ENCODE measurements at places on chromosomes 16 and 17. TPM values are rescaled to one million over a fixed set of nuclear protein-coding genes. Genes with fewer than 3 reads are reported as not detected.

CHMP6 gene
- polyA plus RNA-seq, result 43.1 TPM

ZFP1 gene
- 29.5 TPM for polyA plus RNA-seq

NOTUM gene
- 1.4 TPM for polyA plus RNA-seq

CES4A gene
- polyA plus RNA-seq, result 48.6 TPM

KRTAP9-6 gene
- not detected for polyA plus RNA-seq

GPR179 gene
- 6.3 TPM for polyA plus RNA-seq

CYTH1 gene
- 50.4 TPM for polyA plus RNA-seq

NPTX1 gene
- polyA plus RNA-seq, result 20.5 TPM

IQCK gene
- polyA plus RNA-seq, result 20.8 TPM

TMEM98 gene
- polyA plus RNA-seq, result 83.9 TPM

VMO1 gene
- 2.0 TPM for polyA plus RNA-seq

C16orf74 gene
- 4.8 TPM for polyA plus RNA-seq

DNA sequence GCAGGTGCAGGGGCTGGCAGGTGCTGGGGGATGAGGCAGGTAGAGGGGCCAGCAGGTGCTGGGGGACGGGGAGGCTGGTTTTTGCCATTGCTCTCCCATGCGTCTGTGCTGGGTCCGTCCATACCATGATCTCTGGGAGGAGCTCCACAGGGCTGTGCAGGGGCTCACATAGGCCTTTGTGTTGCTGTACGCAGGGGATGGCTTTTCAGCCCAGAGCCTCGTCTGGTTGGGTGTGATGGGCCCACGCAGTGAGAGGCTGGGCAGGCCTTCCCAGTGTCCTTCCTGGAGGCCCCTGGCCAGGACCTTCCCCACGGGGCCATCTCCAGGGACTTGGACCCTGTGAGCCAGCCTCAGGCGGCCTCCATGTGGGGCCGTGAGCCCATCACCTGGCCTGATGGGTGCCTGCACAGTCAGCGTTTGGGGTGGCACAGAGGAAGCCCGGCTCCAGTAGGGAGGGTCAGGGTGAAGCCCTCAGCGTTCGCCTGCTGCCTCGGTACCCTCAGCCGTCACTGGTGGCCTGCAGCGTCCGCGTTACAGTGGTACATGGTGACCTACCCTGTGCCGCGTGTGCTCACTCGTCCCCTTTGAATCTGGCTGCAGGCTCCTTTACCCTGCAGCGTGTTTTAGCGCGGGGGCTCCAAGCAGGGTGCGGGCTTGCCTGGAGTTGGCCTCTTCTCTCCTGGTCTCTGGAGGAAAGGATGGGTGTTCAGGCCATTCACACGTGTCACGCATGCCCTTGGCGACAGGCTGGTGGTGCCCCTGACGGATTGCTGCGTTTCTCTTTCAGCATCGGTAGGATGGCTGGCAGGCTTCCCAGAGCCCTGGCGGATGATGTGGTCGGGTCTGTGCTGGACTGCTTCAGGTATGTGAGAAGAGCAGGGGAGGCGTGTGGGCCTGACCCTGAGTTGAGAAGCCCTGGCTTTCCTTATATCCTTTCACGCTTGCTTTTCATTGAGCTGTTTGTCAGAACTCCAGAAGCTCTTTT lies 30.6 kb downstream of the ZNF750 start:
- no peaks in the 10 kb centered on the region for H3K27me3 ChIP-seq
- H3K4me1 ChIP-seq, result peaks cover 8% of the 10 kb centered on the region
- H3K36me3 ChIP-seq, result peaks cover 92% of the 10 kb centered on the region
- H3K4me3 ChIP-seq, result no peak overlapping the region
- no peak for DNase-seq
- H3K27ac ChIP-seq, result no peak overlapping the region

DNA sequence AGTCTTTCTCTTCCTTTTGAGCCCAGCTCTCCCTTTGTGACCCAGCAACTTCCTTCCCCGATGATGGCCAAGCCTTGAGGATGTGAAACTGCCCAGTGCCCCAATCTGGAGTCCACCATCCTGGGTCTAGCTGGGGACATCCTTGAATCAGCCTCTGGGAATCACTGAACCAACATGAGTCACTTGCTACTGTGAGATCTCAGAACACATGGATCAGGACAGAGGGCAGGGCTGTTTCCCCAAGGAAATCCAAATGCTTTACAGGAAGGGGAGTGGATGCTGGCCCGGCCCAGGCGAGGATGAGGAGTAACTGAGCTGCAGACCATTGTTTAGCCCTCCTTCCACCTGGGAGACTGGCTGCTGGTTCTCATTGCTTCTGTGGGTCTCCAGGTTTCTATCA lies 547.6 kb downstream of the WWOX start:
- no peaks in the 10 kb centered on the region for H3K36me3 ChIP-seq
- H3K27ac ChIP-seq, result no peak overlapping the region
- peaks cover 9% of the 10 kb centered on the region for H3K4me1 ChIP-seq
- H3K4me3 ChIP-seq, result no peak overlapping the region

- H3K4me3 ChIP-seq, result no peak overlapping the region
- no peaks in the 10 kb centered on the region for H3K27me3 ChIP-seq
- H3K4me1 ChIP-seq, result peaks cover 4% of the 10 kb centered on the region
- DNase-seq, result peak; percentile 71
- no peak overlapping the region for H3K27ac ChIP-seq
Observed at GRCh38 chr16:17277981-17278381, 192.8 kb downstream of the XYLT1 start.

- no peak overlapping the region for H3K27ac ChIP-seq
- no peak for DNase-seq
- peaks cover 14% of the 10 kb centered on the region for H3K36me3 ChIP-seq
- no peak overlapping the region for H3K4me3 ChIP-seq
Observed at GRCh38 chr17:59890720-59891119, 2.0 kb downstream of the TUBD1 start.

DNA sequence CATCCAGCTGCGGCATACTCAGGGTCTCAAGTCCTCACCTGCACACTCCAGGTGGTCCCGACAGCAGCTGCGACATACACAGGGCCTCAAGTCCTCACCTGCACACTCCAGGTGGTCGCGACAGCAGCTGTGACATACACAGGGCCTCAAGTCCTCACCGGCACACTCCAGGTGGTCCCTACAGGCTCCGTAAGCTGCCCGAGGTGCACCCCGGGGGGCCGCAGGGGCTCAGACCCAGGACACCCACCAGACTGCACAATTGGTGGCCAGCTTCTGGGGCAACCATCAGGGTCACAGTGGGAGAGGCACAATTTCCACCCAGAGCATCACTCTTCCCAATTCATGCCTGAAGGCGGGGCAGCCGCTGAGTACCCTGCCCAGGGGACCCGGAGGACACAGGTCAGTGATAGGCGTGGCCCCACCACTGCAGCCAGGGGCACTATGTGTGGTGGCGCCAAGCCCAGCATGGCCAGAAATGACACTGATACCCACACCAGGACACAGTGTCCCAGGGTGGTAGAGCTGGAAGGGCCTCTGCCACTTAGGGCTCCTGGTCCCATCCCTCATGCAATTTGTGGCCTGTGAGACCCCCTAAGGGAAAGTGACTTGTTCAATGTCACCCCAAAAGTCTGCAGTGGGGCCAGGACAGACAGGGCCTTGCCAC lies 57.5 kb upstream of the ZNF469 start:
- peaks cover 2% of the 10 kb centered on the region for H3K4me1 ChIP-seq
- H3K4me3 ChIP-seq, result no peak overlapping the region
- peaks cover 3% of the 10 kb centered on the region for H3K36me3 ChIP-seq
- no peaks in the 10 kb centered on the region for H3K27me3 ChIP-seq
- H3K27ac ChIP-seq, result no peak overlapping the region

- H3K4me3 ChIP-seq, result no peak overlapping the region
- no peak for DNase-seq
- peaks cover 28% of the 10 kb centered on the region for H3K4me1 ChIP-seq
Observed at GRCh38 chr17:74371653-74372147, 4.4 kb downstream of the GPR142 start.

DNA sequence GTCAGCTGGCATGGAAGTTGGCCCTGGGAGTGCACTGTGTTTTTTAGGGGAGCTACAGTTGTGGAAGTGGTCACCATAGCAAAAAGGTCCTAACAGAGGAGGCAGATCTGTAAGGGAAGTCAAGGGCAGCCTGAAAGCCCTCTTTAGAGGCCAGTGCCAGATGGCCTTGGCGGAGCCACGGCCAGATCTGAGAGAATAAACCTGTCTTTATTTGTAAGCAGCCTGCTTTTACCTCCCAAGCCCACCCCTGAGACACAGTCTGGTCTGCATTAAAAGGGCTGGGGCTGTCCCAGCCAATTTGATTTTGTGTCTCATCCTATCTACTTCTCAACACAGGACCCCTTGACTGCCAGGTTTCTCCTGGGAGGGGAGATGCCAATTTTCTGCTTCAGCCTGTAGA lies 51.0 kb upstream of the NOL11 start:
- no peaks in the 10 kb centered on the region for H3K27me3 ChIP-seq
- H3K27ac ChIP-seq, result no peak overlapping the region

- H3K27ac ChIP-seq, result no peak overlapping the region
- DNase-seq, result no peak
- no peaks in the 10 kb centered on the region for H3K36me3 ChIP-seq
- no peaks in the 10 kb centered on the region for H3K4me1 ChIP-seq
- no peak overlapping the region for H3K4me3 ChIP-seq
Observed at GRCh38 chr17:42924891-42925290, 24.3 kb downstream of the G6PC1 start.

DNA sequence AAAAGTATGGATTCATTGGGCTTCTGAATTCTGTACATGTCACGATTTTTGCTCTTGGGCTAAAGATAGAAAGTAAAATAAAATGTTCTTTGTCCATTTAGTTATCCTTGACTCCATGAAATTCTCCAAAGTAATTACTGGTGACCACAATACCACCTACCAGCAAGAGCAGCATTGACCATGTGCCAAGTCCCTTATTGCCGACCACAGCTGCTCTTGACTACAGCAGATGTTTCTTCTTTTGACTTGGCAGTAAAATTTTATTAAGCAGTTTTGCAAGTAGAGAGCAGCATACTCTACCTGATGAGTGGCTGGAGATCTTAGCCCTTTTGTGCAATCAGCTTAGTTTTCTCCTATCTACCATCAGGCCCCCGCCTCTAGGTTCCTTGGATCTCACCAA lies 152.2 kb upstream of the TBX2 start:
- no peaks in the 10 kb centered on the region for H3K27me3 ChIP-seq
- H3K36me3 ChIP-seq, result no peaks in the 10 kb centered on the region
- no peak overlapping the region for H3K27ac ChIP-seq
- no peak overlapping the region for H3K4me3 ChIP-seq

DNA sequence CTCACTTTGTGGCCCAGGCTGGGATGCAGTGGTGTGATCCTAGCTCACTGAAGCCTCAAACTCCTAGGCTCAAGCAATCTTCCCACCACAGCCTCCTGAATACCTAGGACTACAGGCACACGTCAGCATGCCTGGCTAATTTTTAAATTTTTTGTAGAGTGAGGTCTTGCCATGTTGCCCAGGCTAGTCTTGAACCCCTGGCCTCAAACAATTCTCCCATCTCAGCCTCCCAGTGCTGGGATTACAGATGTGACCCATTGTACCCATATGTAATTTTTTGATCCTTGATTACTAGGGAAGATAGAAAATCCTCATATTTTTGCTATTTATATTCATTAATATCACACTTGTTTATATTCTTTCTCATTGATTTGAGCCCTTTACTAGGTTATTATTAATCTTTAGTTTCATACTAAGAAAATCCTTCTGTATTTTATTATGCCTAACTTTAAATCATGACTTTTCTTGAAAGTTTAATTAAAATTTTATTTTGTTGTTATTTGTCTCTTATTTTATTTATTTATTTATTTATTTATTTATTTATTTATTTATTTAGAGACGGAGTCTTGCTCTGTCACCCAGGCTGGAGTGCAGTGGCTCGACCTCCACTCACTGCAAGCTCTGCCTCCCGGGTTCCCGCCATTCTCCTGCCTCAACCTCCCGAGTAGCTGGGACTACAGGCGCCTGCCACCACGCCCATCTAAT lies 75.4 kb downstream of the BCAS3 start:
- no peaks in the 10 kb centered on the region for H3K27me3 ChIP-seq
- H3K4me1 ChIP-seq, result no peaks in the 10 kb centered on the region
- H3K36me3 ChIP-seq, result no peaks in the 10 kb centered on the region
- DNase-seq, result no peak
- no peak overlapping the region for H3K27ac ChIP-seq
- no peak overlapping the region for H3K4me3 ChIP-seq

DNA sequence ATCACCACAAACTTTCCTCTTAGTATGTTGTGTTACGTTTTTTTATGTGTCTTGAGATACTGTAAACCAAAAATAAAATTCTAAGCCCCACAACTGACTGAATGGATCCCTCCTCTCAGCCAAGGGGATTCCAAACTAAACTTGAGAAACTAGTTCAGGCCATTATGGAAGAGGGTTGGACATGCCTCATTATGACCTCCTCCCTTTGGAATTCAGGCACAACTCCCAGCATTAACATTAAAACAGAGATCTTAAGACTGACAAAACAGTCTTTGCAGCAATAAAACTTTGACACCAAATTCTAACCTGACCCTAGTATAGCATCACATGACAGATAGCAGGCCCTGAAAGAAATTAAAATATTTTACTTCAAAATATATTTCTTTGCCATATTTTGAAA lies 51.1 kb upstream of the SLC47A1 start:
- H3K4me1 ChIP-seq, result no peaks in the 10 kb centered on the region
- no peaks in the 10 kb centered on the region for H3K27me3 ChIP-seq
- no peak overlapping the region for H3K27ac ChIP-seq

DNA sequence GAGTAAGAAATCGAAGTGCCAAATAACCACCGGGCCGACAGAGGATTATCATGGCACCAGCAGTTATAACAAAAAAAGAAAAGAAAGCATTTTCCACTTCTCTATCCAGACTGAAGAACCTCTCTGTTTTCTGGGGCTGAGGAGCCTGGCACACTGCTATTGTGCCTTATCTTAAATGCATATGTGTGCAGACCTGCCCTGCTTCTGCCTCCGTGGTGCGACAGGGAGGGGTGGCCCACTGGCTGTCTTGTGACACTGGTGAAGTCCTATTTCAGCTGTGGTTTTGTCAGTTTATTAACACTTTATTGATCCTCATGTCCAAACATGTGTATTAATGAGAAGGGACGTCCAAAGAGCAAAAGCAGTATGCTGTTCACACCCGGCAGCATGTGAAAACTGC lies 55.4 kb downstream of the CDK5R1 start:
- no peak overlapping the region for H3K4me3 ChIP-seq
- H3K4me1 ChIP-seq, result peaks cover 9% of the 10 kb centered on the region
- no peak for DNase-seq
- no peaks in the 10 kb centered on the region for H3K36me3 ChIP-seq
- H3K27ac ChIP-seq, result no peak overlapping the region

GRCh38 chr16:53082509-53082908 lies 27.7 kb downstream of the CHD9 start:
- no peaks in the 10 kb centered on the region for H3K27me3 ChIP-seq
- DNase-seq, result no peak
- H3K4me1 ChIP-seq, result peaks cover 39% of the 10 kb centered on the region
- no peaks in the 10 kb centered on the region for H3K36me3 ChIP-seq

DNA sequence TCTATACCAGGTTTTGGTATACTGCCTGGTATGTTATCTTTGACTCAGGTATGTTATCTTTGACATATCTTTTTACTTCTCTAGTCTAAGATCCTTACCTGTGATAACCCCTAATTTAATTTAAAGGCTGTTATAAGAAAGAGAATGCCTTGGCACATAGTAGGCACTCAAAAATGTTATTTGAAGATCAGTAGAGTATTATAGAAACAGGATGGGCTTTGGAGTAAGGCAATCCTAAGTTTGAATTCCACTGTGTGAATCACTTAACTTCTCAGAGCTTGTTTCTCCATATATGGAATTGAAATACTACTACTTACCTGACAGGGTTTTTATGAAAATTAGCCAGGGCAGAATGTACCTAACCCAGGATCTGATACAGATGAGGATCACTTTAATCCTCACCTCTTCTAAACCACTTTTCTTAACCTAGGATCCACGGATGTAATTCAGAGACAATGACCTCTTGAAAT lies 1.2 kb downstream of the BRIP1 start:
- peak overlapping the region; percentile 76 for H3K4me3 ChIP-seq
- H3K36me3 ChIP-seq, result peaks cover 3% of the 10 kb centered on the region
- H3K27me3 ChIP-seq, result no peaks in the 10 kb centered on the region
- no peak for DNase-seq
- no peak overlapping the region for H3K27ac ChIP-seq
